ENCODE measurements at places on chromosomes 1 and 21. TPM values are rescaled to one million over a fixed set of nuclear protein-coding genes. Genes with fewer than 3 reads are reported as not detected.
A peak's percentile ranks its signal among the peaks of the same experiment; 100 is the strongest.

DNA sequence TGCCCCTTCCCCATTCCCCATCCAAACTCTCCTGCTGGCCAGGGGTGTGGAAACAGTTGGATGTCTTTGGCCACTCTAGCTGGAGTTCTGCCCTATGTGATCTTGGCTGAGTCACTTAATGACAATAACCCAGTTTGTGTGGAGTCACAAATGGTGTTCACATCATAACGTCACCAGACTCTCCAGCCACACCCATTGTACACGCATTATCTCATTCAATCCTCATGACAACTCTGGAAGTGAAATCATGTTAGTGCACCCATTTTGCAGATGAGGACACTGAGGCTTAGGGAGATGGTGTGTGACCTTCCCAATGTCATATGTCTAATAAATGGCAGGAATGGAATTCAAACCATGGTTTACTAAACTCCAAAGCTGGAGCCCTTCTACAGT, 1.2 kb upstream of the CDA start:
- no peak for DNase-seq

DNA sequence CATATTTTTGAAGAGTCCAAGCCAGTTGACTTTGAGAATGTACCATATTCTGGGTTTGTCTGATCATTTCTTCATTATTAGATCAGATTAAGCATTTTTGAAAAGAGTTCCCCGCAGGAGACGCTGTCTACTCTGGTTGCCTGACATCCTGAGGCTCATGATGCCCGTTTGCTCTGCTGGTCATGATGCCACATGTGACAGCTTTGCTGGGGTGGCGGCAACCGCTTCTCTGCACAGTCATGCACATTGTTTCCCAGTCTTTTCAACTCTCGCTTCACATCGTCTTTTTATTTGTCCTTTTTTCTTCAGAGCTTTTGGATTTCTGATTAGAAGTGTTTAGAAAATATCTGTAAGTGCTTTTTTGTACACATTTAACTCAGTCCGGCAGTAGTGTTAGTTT, 90.7 kb downstream of the ST6GALNAC5 start:
- DNase-seq: no peak

- DNase-seq: no peak
Measured at GRCh38 chr21:35325953-35326352, 276.9 kb upstream of the RUNX1 start.

DNA sequence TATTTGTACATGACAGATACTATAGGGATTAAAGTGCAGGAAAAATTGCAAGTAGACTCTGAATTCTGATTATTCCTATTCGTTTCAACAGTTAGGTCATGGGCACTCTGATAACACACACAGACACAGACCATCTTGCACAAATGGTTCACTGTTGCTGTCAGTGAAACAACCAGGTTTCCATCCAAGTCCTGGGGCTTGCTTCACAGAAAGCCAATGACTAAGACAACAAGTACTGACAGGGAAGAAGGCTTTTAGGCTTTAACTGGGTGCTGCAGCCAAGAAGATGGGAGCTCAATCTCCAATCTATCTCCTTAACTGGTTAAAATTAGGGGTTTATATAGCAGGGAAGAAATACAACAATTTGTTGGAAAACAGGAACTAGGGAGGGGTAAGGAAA, 57.6 kb downstream of the RIMS3 start:
- no peak for DNase-seq

- DNase-seq: no peak
Measured at GRCh38 chr1:158728510-158729225, 8.1 kb upstream of the OR6K3 start.

GRCh38 chr1:33455539-33456501, 16.6 kb upstream of the ZSCAN20 start:
- DNase-seq: peak; percentile 75

DNA sequence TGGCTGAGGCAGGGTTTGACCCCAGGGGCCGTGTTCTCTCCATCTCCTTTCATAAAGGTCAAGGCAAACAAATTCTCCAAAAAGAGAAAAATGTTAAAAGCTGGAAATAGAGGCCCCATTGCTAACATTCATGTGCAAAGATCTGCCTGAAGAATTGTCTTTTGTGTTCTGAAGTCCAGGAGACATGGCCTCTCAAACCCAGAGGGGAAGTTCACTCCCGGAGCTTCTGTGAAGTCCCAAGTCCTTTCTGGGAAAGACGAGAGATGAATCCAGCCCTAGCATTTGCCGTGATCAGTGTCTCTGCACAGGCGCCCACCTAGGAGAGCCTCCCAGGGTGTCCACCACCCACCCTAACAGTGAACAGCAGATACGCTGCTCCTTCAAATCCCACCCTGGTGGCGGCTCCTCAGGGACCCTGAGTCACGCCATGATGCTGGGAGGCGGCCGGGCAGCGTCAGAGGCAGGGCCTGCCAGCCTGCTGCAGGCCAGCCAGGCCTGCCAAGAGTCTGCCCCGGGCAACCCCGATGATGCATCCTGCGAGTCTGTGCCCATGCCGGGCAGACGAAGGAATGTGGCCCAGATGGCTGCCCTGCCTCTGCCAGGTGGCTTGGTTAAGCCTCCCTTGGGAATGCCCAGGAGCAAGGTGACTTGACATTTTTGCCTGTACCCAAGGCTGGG, 5.2 kb upstream of the C2CD2 start:
- no peak for DNase-seq

- DNase-seq: no peak
Measured at GRCh38 chr21:44071359-44072104, 35.7 kb upstream of the PWP2 start.

DNA sequence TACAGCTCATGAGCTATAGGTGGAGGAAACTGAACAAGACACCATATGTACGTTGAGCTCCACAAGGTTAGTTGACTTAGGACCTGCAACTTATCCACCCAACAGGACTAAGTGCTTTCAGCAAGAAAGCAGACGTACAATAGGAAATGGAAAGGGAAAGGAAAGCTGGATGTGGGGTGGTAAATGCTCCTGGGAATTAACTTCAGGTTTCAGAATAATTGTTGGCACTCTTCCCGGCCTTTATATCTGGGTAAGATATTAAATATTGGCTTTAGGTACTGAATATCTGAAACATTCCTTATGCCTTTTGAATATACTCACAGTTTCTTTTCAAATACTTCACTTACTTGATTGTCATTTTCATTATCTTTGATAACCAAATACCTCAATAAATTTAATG, 36.3 kb downstream of the GLMN start:
- DNase-seq: no peak

DNA sequence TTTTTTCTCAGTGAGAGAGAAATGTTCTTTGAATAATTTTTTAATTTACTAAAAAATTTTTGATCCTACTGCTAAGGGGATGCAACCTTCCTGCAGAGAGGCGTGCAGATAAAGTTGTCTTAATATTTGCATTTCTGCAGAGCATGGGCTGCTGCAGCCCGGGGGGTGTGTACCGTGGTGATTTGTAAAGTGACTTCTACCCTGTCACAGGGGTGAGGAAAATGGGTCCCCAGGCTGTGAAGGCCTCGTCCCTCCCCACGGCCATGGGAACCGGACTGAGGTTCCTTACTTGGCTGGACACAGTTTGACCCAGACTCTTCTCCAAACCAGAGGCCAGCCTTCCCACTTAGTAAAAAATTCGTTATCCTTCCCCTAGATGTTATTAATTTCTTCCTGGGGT, 9.5 kb upstream of the C1orf174 start:
- no peak for DNase-seq

GRCh38 chr1:65105596-65105995, 42.4 kb upstream of the AK4 start:
- DNase-seq: no peak

GRCh38 chr1:62436466-62437272, at the start of gene USP1:
Gene USP1, plus strand, starts transcription at chr1:62437049. Its CDS starts 2,819 bp downstream, at chr1:62439868.
- DNase-seq: peak; percentile 95

DNA sequence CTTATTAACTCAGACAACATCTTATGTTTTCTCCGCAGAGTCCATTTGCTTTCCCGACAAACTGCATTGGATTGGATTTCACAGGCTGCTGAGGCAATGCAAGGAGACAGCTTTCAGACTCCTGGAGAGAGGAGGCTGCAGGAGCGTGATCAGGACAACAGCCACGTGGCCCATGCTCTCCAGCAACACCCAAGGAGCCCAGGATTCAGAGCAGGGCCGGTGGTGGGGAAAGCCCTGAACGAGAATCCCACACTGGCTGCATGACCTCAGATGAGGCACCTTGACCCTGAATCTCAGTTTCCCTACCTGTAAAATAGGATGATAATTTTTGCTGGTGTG, 78.3 kb upstream of the NFASC start:
- no peak for DNase-seq

The PCSK9 gene
- total RNA-seq: under 0.01 TPM

The TRIM45 gene
- 7.0 TPM for total RNA-seq

The CACNA1E gene
- total RNA-seq: under 0.01 TPM

The SDC3 gene
- total RNA-seq: under 0.01 TPM
